ENCODE measurements at places on chromosomes 6 and 20. TPM values are rescaled to one million over a fixed set of nuclear protein-coding genes. Genes with fewer than 3 reads are reported as not detected.

GRCh38 chr20:23820493-23820892 is 6.0 kb downstream of the CST2 start:
- no peak for DNase-seq

DNA sequence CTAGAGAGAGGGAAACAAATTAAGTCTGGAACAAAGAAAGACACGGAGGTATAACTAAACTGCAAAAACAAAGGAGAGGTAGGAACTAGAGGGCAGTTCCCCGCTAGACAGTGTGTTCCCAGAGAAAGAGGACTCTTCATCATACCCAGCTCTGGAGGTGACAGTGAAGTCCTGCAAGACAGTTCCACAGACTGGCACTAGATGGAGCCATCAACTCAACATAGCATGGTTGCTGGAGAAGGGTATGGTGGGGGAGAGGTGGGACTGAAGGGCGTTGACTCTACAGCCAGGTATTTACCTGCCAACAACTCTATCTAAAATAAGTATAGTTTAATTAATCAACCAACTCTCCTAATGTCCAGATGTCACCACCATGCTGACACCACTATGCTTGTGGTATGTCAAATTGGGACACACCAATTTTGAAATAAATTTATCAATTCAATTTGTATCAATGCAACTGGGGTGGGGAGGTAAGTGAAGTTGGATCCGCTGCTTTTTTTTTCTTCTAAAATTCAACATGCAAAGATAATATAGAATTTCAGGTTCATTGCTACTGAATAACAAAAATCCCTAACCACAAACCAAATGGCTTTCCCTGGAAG is 9.7 kb downstream of the BACH2 start:
- DNase-seq, result no peak

DNA sequence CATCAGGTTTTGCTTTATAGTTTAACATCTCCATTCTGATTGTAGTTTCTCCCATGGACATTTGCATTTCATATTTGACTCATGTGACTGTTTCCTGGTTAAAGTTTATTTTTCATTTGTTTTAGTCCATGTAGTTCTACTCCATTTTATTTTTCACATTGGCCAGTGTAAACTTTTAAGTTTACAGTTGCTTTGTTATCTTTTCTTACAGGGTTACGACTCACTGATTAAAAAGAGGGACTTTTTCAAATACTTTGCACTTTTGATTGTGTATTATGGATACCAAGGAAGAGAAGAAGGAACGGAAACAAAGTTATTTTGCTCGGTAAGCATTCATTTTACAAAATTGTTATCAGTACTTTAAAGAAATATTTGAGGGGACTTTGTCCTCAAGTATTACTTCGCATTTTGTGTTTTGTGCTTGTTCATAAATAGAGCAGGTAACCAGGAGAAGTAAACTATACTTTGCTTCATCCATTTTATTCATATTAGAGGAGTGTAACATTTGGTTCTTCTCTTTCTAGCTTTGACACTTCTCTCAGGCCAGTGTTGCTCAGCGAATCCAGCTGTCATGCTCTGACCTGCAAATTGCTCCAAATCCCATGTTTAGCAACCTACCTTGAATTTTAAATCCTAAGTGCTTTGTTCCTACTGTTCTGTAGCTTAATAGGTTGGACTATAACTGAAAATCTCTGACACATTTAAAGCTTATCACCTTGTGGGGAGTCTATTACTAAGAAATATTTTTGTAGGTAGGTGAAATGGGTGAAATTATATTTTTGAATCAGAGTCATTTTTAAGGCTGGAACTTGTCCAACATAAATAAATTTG is 24.5 kb downstream of the NCOA7 start:
- no peak for DNase-seq

GRCh38 chr6:169323221-169323620 is 69.6 kb upstream of the THBS2 start:
- no peak for DNase-seq

GRCh38 chr6:96611342-96611991 is 48.5 kb downstream of the FHL5 start:
- DNase-seq, result no peak

- no peak for DNase-seq
These were observed 5.3 kb upstream of the STX11 start for GRCh38 chr6:144144996-144145395.

- DNase-seq, result no peak
These were observed 139.4 kb upstream of the GLP1R start for GRCh38 chr6:38909015-38909730.

GRCh38 chr6:49839957-49840356 is 26.4 kb downstream of the CRISP1 start:
- no peak for DNase-seq

GRCh38 chr6:33333666-33334065 is 16.1 kb upstream of the ZBTB22 start:
- DNase-seq, result no peak

GRCh38 chr6:49531774-49532569 is 18.5 kb upstream of the C6orf141 start:
- DNase-seq, result peak; percentile 35

DNA sequence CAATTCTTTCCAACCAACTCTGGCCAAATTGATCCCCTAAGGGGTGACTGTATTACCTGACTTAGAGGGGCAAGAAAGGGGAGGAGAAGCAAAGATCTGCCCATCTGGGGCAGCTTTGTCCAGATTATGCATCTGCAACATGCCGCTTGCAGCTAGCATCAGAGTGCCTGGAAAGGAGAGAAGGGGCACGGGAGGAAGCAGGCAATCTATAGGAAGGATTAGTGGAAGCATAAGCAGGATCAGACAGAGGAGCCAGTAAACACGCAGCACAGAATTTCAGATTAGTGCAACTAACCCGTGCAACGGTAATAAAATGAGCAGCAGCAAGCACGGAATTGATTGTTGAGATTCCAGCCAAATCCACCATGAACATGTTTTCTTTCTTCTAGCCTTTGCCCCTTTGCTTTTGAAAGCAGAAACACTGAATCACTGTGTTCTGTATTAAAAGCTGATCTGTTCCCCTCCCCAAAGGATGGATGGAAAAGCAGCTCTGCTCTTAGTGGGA is 643.6 kb upstream of the CHD6 start:
- DNase-seq, result no peak

DNA sequence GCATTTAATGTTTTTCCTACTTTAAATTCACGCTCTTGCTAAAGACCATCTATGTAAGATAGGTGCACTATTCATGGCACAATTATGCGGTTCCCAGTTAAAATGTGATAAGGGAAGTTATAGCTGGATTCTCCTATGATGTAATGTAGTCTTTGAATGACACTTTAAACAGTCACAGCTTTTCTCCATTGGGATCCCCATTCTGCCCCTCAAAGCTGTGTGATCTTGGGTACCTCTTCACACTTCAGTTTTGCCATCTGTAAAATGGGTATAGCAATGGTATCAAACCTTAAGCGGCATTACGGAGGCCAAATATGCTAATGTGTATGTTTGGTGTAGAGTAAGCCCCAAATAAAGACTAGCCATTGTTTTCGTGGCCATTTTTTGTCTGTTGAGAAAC is 64.7 kb upstream of the ZNF217 start:
- no peak for DNase-seq

DNA sequence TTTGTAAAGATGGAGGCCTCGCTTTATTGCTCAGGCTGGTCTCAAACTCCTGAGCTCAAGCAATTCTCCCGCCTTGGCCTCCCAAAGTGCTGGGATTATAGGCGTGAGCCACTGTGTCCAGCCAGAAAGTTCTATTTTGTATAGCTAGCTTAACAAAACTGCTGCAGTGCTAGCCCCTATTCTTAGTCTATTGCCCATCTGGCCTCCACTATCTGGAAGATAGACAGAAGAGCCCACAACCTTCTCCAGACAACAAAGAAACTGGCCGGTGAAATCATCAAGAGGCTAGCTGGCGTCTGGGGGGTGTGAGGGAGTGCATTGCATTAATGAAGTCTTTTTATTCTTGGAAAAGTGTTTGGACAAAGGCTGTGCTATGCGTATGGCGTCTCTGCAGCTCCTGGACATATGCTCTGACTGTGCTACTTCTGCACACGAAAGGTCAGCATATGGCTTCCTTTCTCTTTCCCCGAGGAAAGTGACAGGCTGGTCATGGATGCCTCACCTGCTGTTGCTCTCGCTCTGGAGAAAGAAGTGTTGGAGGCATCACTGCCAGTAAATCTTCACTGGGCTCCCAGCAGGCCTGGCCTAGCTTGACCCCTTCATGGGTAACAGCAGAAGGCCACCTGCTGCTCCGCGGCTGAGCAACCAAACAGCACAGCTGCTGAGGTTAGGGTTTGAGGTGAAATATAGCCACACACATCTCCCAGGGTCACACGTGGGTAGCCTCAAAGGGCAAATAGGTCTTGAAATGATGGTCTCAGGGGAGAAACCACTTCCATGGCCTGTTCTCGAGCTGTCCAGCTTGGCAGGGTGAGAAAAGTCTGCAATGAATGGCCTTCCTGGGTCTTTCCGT is 95.1 kb upstream of the IYD start:
- DNase-seq, result no peak

DNA sequence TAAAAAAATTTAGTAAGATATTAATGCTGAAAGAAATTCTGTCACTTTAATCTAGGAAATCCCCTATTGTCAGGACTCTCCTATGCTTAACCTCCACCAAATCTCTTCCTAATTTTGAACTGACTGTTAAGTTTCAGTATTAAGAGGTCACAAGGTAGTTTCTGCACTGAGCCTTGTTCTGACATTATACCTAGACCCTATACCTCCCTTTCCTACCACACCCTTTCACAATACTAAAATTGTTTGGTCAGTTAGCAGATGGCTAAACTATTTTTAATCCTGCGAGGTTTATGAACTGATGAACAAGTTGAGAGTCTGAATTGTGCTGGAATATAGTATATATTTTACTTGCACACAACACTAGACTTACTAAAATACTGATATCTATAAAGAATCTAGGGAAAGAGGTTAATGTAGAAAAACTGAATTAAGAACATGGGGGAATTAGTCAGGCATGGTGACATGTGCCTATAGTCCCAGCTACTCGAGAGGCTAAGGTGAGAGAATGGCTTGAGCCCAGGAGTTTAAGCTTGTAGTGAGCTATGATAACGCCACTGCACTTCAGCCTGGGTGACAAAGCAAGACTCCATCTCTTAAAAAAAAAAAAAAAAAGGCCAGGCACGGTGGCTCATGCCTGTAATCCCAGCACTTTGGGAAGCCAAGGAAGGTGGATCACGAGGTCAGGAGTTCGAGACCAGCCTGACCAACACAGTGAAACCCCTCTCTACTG is 51.5 kb downstream of the HBS1L start:
- no peak for DNase-seq

DNA sequence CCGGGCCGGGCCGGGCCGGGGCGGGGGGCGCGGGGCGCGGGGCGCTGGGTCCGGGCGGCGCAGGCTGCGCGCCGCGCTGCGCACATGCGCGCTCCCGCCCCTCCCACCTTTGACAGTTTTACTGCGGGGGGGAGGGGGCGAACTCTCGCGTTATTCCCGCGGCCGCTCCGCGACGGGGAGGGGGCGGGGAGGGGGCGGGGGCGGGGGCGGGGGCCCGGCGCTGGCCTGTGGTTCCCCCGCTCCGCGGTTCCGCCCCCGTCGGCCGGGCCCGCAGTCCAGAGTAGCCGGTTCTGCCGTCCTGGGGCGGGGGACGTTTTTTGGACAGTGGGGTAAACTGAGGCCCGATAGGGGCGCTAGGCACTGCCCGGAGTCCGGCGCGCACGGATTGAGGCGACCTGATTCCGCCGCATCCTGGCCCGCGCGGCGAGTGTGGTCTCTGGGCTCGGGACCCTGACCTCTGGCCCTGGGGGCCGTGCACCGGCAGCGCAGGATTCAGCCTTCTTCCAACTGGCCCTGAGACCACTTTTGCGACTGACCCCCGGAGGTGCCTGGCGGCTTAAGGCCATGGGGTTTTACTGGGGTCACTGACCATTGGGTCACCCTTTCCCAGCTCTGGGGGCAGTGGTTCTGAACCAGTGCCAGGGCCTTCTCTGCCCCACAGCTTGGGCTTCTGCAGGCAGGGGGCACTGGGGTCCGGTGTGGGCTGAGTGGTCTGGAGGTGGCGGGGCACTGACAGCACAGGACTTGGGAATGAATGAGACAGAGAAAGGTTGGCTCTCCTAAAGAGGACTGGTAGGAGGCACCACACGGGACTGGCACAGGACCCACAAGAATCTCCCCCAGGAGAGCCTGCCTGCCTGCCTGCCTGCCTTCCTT is at the start of gene ZNF512B:
TSS of gene ZNF512B (minus strand) at position 93 of the 876 bp plus-strand sequence. CDS start 1,980 bp downstream, outside the sequence.
- no peak for DNase-seq

DNA sequence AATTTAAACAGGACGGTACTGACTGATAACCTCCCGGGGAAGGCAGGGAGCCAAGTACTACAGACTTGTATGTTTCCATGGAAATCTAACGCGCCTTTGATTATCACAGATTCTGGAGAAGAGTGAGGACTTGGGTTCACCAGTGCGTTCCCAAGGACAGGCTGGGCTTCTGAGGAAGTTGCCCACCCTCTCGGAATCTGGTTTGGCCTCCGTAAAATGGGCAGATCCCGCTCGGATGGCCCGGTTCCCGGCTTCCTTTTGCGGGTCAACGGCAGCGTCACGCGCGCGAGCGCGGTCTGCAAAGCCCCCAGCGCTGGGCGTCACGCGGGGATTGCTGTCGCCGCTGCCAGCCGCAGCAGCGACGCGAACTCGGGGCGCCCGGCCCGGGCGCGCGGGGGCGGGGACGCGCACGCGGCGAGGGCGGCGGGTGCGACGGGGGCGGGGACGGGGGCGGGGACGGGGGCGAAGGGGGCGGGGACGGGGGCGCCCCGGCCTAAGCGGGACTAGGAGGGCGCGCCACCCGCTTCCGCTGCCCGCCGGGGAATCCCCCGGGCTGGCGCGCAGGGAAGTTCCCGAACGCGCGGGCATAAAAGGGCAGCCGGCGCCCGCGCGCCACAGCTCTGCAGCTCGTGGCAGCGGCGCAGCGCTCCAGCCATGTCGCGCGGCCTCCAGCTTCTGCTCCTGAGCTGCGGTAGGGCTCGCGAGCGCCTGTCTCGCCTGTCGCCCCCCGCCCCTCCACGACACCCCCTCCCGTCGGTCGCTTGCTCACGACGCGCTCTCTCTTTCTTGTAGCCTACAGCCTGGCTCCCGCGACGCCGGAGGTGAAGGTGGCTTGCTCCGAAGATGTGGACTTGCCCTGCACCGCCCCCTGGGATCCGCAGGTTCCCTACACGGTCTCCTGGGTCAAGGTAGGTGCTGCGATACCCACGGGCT is at the start of gene CD83:
TSS of gene CD83 (plus strand) at position 615 of the 933 bp plus-strand sequence. CDS start at position 655, 40 bp downstream.
- no peak for DNase-seq

Gene FOXQ1
- not detected for total RNA-seq

Gene HAO1
- total RNA-seq, result 0.07 TPM

Gene SLC22A3
- total RNA-seq, result 0.13 TPM

Gene VWA7
- 0.11 TPM for total RNA-seq

Gene RGS17
- 1.5 TPM for total RNA-seq

Gene LY6G6C
- not detected for total RNA-seq

Gene CEP85L
- 9.1 TPM for total RNA-seq

Gene CD83
- 1.6 TPM for total RNA-seq

Gene ENPP1
- total RNA-seq, result 2.5 TPM

Gene ACTR5
- total RNA-seq, result 14.0 TPM

Gene GHRH
- total RNA-seq, result not detected

Gene SOBP
- 2.6 TPM for total RNA-seq

Gene VGLL2
- not detected for total RNA-seq

Gene ANGPT4
- not detected for total RNA-seq

Gene TULP4
- total RNA-seq, result 77.1 TPM

Gene DDRGK1
- total RNA-seq, result 25.9 TPM

Gene TRAPPC3L
- total RNA-seq, result 0.04 TPM

Gene LY6G6F
- not detected for total RNA-seq
